ENCODE measurements at places on chromosomes 1 and 21. TPM values are rescaled to one million over a fixed set of nuclear protein-coding genes. Genes with fewer than 3 reads are reported as not detected.
A peak's percentile ranks its signal among the peaks of the same experiment; 100 is the strongest.

GRCh38 chr1:26218906-26219494 is 15.0 kb upstream of the CEP85 start:
- DNase-seq = no peak

- DNase-seq = no peak
These were observed 81.6 kb upstream of the KCNE2 start for GRCh38 chr21:34282223-34282622.

DNA sequence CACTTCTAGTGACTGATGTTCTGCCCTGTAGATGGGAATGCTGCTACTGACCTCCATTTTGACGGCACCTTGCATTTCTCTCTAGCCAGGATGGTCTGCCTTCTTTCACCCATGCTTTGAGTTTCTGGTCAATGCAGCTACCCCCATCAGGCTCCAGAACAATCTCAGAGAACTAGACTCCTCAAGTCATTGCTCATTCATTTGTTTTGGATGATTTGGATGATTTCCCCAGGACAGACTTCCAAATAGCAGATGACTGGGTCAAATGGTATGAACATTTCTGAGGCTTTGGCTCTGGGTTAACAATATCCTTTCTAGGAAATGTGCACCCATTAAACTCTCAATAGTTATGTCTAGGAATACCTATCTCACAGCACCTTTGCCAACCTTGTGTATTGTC is 63.9 kb downstream of the CSMD2 start:
- no peak for DNase-seq

DNA sequence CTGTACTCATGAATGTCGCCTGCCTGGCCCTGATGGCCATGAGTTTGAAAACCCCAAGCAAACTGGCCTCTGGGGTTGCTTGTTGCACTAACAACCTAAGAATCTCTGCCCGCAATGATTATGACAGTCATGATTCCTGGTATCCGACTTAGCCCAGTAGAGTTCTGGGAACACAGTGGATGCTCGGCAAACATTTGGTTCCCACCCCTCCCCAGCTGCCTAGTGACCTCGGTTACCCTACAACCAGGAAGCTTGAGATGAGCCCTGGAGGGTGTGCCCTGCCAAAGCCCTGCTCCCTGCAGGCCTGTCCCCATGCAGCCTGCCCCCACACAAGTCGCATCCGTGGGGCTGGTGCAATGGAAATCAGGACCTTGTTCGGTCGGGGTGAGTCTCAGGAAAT is 76.0 kb upstream of the ZBTB40 start:
- no peak for DNase-seq

DNA sequence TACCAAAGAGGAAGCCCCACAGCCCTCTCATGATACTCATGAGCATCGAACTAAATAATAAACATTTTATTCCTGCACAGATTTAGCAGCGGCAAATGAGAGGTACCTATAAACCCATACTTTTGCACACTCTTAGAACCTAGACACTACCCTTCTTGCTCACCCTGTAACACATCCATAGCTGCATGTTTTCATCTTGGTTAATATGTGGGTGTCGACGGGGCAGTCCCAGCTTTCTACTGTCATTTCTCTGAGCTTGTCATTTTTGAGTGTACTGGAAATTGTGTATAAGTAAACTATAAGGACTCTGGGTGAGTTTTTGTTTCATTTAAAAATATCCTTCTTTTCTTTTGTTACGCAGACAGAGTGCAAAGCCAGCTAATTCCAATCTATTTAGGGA is 25.5 kb downstream of the OVGP1 start:
- DNase-seq = no peak

GRCh38 chr1:3319874-3320245 is 134.6 kb upstream of the ARHGEF16 start:
- peak; percentile 41 for DNase-seq

ASCL5 gene
- polyA plus RNA-seq = 0.41 TPM

CHRM3 gene
- polyA plus RNA-seq = 2.0 TPM

CLCNKA gene
- polyA plus RNA-seq = 1.2 TPM

LEPR gene
- 10.2 TPM for polyA plus RNA-seq

All from muscle of arm (tissue), 14 donors.